ENCODE measurements at places on chromosomes 1 and 21. TPM values are rescaled to one million over a fixed set of nuclear protein-coding genes. Genes with fewer than 3 reads are reported as not detected.
A peak's percentile ranks its signal among the peaks of the same experiment; 100 is the strongest.

DNA sequence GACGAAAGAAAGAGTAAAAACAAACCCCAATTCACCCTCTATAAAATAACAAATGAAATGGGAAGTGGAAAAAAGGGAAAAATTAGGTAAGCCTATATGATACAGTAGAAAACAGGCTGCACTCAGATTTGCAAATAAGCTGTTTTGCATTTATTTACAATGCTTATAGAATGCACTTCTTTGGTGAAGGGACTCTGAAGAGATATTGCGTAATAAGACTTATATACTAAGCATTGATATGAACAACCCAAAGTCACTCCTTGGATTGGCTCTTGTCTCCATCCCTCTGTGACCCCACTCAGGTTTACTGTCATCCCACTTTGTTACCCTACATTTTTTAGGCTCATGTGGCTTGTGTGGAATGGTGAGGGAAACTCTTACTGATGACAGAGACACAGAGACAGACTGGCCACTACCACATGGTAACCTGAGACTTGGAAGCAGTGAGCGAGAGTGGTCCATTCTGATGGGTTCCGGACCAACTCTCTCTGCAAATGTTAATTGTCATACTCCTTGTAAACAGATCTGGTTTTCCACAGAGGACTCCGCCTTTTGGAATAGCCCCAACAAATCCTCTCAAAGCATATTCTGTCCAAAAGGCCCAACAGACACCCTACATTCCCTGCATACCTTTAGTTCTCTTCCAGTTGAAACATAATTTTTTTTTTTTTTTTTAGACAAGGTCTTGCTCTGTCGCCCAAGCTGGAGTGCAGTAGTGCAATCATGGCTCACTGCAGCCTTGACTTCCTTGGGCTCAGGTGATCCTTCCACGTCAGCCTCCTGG is 11.0 kb downstream of the GSTM5 start:
- no peak for DNase-seq

GRCh38 chr1:110338886-110339406 is at the start of gene RBM15:
Gene RBM15, plus strand, starts transcription at chr1:110339377. Its CDS starts 29 bp downstream, at chr1:110339406.
- peak; percentile 94 for DNase-seq

GRCh38 chr1:165047994-165048393 is 308.5 kb downstream of the LMX1A start:
- no peak for DNase-seq

GRCh38 chr1:93414749-93415148 is 33.2 kb upstream of the FNBP1L start:
- DNase-seq: no peak

Gene ADAMTS5
- 0.90 TPM for polyA plus RNA-seq

Gene SEC16B
- 0.32 TPM for polyA plus RNA-seq

Gene TTC22
- polyA plus RNA-seq: not detected

Gene SAMSN1
- not detected for polyA plus RNA-seq
